ENCODE measurements at places on chromosomes 11 and 22.

- DNase-seq = no peak
These were observed 4.3 kb upstream of the OR2AG1 start for GRCh38 chr11:6778518-6778917.

- no peak for DNase-seq
These were observed 108.7 kb upstream of the SNX19 start for GRCh38 chr11:131025020-131025419.

DNA sequence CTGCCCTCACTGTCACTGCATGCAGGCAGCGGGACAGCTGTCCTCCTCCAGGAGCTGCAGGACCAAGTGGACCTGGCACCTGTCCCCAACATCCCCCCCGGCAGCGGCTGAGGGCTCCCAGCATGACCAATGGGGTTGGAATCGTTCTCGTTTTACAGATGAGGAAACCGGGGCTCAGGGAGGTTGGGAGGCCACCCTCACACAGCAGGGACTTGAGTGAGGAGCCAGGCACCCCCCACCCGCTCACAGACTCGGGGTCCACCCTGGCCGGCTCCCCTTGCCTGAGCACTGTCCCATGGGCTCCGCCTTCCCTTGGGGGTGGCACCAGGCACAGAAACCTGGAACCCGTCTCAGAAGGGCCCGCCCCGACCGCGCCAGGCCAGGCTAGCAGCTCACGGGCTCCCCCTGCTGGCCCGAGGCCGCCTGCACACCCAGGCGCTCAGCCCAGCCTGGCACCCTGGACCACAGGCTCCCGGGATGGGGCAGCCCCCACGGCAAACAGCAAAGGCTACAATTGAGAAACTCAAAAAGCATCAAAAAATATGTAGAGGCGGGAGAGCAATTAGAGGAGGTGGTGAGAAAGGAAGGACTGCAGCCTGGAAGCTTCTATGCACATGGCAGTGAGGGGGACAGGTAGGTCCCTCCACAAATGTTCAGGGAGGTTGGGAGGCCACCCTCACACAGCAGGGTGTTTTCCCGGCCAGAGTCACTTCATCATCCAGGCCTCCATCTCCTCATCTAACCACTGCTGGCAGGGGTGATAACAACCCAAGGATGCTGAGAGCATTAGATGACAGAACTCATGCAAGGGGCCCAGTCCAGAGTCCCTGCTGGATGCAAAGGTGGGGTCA, 12.8 kb downstream of the MACROD1 start:
- peak; percentile 95 for DNase-seq

DNA sequence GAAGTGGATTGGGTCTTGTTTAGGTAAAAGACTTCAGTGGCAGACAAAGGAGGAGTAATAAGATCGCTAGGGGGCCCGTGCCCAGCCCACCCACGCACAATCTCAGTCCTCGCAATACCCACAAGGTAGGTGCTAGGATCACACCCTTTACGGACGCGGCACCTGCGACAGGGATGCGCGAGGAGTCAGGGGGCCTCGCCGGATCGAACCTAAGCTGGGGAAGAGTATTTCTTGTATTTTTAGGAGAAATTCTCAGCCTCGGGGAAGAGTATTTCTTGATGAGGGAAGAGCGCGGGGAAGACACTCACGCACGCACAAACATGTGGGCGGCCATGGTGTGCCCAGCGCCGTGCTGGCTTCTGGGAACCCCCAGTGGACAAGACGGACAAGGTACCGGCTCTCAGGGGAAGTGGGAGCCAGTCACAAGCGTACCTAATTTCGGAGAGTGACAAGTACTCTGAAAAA, 745 bp upstream of the FAM118A start:
- no peak for DNase-seq

GRCh38 chr22:19641983-19642451, 72.3 kb upstream of the SEPTIN5 start:
- no peak for DNase-seq

DNA sequence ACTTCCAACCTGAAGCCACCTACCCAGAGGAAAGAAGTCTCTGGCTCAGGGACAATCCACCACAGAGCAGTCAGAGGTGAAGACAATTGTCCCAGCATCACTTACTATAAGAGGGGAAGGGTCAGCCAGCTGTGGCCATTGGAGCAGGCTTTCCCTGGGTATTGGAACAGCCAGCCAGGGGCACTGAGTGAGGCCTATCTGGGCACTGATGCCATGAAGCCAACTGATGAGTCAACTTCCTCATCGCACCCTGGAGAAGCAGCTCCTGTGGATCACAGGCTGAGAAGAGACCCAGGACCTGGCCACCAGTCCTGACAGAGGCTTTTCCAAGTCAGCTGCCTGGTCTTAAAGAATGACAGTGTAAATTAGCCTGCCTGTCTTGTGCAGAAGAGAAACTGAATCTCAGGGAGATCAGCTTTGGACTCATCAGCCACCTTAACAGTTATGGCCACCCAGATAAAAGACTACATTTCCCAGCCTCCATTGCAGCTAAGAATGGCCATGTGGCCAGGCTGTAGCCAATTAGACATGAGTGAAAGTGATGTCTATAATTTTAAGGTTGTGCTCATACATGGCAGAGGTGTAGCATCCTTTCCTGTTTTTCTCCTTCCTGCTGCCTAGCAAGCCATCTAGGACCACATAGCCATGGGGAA, 19.0 kb downstream of the CHST1 start:
- no peak for DNase-seq

DNA sequence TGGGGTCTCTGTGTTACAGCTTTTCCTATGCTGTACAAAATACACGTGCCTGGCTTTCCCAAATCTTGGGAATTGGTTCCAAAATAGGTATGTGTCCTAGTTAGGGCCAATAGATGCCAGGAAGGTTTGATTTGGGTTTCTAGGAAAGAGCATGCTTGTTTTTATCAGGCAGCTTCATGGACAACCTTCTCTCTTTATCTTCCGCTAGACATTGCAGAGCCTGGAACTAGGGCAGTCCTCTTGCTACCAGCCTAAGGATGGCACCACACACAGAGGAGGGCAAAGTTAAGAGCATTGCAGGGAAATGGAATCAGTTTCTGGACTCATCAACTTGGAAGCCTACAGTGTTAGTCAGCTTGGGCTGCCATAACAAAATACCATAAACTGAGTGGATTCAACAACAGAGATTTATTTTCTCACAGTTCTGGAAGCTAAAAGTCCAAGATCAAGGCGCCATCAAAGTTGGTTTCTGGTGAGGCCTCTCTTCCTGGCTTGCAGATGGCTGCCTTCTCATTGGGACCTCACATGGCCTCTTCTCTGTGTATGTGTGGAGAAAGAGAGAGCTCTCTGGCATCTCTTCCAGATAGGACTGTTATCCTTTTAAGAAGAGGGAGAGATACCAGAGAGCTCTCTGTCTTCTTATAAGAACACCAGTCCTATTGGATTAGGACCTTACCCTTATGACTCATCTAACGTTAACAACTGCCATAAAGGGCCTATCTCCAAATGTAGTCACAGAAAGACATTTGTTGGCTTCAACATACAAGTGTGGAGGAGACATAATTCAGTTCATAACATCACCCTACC, 27.3 kb upstream of the CREB3L1 start:
- DNase-seq = no peak

DNA sequence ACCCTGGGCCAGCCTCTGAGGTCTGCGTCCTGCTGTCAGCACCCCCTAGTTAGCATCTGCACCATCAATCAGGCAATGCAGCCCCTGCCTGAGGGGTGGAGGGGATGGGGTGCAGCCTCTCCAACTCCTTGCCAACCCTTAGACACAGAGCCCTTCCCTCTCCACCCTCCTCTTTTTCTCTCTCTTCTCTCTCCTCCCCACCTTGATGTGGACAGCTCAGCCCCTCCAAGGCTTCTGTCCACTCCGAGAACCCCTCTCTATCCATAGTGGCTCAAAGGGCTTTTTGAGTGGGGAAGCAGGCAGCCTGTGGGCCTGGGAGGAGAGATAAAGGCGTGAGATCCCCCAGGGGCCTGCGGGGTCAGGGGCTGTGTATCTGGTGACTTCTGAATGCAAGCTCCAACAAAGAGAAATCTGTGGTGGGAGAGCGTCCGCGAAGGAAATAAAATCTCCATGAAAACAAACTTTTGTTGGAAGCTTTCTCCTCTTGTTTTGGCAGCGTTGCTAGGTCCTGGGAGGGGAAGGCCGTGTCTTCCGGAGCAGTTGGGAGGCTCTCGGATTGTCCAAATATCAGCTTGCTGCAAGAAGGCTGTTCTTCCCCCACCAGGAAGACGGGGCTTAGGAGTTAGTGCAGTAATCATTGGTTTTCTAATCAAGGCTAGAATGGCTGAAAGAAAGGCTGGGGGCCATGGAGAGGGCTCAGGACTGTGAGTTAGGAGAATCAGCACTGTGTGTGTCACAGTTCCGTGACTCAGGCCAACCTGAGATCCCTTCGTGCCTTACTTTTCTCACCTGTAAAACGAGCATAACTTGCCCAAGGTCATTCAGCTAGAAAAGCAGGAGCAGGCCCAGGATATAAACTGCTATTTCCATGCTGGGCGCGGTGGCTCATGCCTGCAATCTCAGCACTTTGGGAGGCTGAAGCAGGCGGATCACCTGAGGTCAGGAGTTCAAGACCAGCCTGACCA, 50.3 kb downstream of the PKNOX2 start:
- no peak for DNase-seq

DNA sequence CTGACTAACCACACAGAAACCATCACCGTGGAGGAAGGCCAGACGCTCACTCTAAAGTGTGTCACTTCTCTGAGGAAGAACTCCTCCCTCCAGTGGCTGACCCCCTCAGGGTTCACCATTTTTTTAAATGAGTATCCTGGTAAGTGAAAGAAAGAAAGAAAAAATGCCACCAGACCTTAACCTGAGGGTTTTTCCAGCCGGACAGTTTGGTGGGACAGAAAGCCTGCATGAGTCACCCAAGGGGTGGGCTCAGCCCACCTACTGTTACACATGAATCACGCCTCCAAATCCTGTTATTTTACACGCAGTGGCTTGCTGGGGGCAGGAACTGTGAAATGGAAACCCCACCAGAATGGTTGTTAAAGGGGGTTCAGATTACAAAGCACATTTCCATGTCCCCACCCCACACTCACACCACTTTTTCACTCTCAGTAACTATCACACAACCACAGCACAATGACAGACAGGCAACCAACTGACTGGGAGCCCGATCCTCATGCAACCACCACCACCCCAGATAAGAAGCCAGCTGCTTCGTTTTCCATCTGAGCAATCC, 11.9 kb downstream of the CRTAM start:
- no peak for DNase-seq
